ENCODE measurements at places on chromosomes 1 and 21. TPM values are rescaled to one million over a fixed set of nuclear protein-coding genes. Genes with fewer than 3 reads are reported as not detected.

Gene DCST1
- polyA plus RNA-seq: not detected

Gene RNU1-3
- not detected for polyA plus RNA-seq

Gene BCAR3
- polyA plus RNA-seq: 6.1 TPM

Gene SLC2A5
- 0.19 TPM for polyA plus RNA-seq

Gene PCBP3
- polyA plus RNA-seq: 1.7 TPM

Gene UROD
- polyA plus RNA-seq: 52.8 TPM

Gene AMPD1
- polyA plus RNA-seq: not detected

Gene CIART
- 5.6 TPM for polyA plus RNA-seq

Gene OR2T29
- not detected for polyA plus RNA-seq

Gene AADACL3
- 0.02 TPM for polyA plus RNA-seq

Gene CD164L2
- 0.54 TPM for polyA plus RNA-seq

Gene FOXO6
- polyA plus RNA-seq: 1.1 TPM

All from pancreas (tissue), 10 donors.